Stimulated activated CD4-positive, alpha-beta T cell treated with anti-CD3 and anti-CD28 coated beads, Interleukin-15, amount 100 ng/mL, for 48 hours (primary cell): ENCODE measurements at places on chromosomes 6 and 20.

DNA sequence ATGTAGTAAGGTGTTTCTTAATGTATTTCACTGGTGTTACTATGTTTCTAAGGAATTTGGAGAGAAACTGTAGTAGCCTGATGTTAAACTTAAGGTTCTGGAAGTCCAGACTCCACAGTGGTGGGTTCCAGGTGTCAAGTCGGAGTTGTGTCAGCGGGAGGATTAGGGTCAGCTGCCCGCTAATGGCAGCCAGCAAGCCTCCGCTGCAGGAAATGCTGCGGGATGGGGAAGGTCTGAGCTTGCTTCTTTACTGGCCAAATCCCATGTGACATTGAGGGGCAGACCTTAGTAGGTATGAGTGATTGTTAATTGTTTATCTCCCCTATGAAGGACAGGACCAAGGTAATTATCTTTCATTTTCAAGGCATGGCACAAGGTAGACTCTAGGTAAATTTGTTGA is 3.7 kb upstream of the ARID1B start:
- DNase-seq = no peak

GRCh38 chr20:48892891-48893290 is 28.6 kb upstream of the ARFGEF2 start:
- no peak for DNase-seq

- no peak for DNase-seq
These were observed 29.1 kb downstream of the RSPO3 start for GRCh38 chr6:127147534-127147933.

- no peak for DNase-seq
These were observed 125.1 kb downstream of the PRND start for GRCh38 chr20:4846821-4847220.

DNA sequence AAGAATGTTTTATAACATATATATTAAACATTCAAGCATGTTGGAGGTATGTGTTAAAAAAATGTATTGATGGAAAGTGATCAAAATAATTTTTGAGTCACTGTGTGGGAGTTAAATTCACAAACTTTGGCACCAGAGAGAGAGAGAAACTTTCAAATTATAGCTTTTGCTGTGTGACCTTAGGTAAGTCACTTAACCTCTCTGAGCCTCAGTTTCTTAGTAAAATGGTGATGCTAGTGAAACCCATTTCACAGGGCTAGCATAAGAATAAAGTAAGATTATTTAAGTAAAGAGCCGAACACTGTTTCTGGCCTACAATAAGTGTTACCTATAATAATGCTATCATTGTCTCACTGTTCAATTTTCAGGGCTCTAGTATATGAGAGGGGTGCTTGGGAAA is 4.1 kb upstream of the PROCR start:
- DNase-seq = no peak

DNA sequence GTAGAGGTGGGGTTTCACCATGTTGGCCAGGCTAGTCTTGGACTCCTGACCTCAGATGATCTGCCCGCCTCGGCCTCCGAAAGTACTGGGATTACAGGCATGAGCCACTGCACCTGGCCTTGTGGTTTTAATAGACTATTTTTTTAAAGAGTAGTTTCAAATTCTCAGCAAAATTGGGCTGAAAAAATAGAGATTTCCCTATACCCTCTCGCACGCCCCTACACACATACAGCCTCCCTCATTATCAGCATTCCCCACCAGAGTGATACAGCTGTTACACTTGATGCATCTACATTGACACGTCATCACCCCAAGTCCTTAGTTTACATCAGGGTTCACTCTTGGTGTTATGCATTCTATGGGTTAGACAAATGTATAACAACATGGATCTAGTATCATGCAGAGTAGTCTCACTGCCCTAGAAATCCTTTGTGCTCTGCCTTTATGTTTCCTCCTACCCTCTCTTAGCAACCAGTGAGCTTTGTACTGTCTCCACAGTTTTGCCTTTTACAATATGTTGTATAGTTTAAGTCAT is 103.6 kb downstream of the CDYL start:
- DNase-seq = no peak

GRCh38 chr20:44861531-44862006 is 23.9 kb upstream of the YWHAB start:
- DNase-seq = no peak

DNA sequence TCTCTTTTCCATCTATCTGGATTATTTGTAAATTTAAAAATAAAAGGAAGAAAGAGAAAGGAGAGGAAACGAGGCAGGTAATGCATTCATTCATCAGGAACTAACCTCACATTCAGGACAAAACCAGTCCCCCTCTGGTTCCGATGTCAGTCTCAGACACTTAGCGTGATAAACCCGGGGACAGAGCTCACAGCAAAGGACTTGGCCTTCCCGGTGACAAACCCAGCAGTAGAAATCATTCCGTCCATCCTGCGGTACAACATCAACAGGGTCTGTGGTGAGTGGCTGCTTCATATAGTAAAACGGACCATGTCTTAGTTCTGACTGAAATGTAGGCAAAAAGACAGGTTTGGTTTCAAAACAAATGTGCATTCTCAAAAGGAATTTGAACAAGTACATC is 57.9 kb downstream of the ZMYND8 start:
- no peak for DNase-seq

- DNase-seq = no peak
These were observed 637.0 kb downstream of the COL12A1 start for GRCh38 chr6:74568861-74569260.

- DNase-seq = no peak
These were observed 14.3 kb upstream of the CBFA2T2 start for GRCh38 chr20:33475381-33476152.

DNA sequence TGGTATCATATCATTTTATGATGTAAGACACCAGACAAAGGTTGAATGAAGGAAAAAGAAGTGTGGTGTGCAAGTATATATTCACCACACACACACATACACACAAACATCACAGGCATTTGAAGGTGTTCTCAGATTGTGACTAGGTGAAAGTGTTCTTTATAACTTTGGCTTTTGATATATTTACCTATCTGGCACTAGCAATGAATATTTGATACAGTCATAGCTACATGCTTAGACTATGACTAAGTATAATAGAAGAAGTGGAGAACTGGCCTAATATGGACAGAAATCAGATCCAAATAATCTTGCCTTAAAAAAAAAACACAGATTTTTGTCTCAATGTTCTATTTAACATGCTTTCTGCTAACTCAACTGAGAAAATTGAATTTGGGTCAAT is 809.9 kb downstream of the KIF16B start:
- no peak for DNase-seq

DNA sequence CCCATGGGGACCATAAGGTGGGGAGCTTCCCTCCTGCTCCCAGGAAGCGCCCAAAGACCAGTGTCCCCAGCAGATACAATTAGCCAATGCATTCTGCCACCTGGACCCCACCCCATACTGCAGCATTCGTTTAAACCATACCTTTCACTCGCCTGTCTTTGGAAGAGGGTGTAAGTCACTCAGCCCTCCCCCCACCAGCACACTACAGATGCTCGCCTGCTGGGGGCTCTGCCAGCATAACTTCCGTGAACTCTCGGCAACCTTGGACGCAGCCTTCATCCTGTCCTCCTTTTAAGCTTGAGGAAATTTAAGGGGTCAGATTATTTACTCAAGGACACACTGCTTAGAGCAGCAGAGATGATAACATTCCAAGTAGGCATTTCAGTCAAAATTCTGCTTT is 94.4 kb upstream of the NAA20 start:
- no peak for DNase-seq

GRCh38 chr6:105949869-105950268 is 136.3 kb upstream of the PRDM1 start:
- no peak for DNase-seq

GRCh38 chr6:53418288-53418687 is 69.5 kb upstream of the ELOVL5 start:
- no peak for DNase-seq

GRCh38 chr20:21063276-21063675 is 42.9 kb downstream of the LINC00237 start:
- DNase-seq = no peak

GRCh38 chr6:112113918-112114317 is 26.5 kb downstream of the FAM229B start:
- no peak for DNase-seq

DNA sequence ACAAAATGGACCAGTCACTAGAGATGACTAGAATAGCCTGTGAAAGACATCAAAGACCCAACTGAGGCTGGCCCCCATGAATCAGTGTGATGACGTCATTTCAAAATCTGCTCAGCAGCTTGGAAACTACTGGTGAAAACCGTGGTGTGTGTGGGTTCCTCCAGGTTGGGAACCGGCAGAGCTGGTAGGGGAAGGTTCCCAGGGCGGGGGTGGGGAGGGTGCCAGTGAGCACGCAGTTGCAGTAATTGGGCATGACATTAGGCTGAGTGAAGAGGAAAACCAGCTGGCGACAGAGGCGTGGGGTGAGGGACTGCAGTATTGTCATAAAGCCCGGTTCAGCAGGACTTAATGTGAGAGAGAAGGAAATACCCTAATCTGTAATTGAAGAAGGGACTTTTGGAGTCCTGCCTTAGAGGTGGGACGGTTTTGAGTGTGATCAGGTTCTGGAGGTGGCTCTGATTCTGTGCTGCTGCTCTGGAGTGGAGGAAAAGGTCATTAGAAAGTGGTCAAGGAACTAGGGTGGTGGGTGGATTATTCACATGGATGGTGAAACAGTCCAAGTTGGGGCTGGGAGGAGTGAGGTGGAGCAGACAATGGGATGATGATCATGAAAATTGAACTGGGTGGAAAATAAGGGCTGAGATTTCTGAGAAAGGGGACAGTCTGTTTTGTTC is 52.0 kb upstream of the MTHFD1L start:
- DNase-seq = peak; percentile 49
